ENCODE measurements at places on chromosomes 12 and 14.
A peak's percentile ranks its signal among the peaks of the same experiment; 100 is the strongest.

GRCh38 chr12:67593041-67593440, 55.5 kb upstream of the DYRK2 start:
- peak; percentile 65 for DNase-seq

- no peak for DNase-seq
Measured at GRCh38 chr12:5437589-5437988, 5.7 kb downstream of the NTF3 start.

DNA sequence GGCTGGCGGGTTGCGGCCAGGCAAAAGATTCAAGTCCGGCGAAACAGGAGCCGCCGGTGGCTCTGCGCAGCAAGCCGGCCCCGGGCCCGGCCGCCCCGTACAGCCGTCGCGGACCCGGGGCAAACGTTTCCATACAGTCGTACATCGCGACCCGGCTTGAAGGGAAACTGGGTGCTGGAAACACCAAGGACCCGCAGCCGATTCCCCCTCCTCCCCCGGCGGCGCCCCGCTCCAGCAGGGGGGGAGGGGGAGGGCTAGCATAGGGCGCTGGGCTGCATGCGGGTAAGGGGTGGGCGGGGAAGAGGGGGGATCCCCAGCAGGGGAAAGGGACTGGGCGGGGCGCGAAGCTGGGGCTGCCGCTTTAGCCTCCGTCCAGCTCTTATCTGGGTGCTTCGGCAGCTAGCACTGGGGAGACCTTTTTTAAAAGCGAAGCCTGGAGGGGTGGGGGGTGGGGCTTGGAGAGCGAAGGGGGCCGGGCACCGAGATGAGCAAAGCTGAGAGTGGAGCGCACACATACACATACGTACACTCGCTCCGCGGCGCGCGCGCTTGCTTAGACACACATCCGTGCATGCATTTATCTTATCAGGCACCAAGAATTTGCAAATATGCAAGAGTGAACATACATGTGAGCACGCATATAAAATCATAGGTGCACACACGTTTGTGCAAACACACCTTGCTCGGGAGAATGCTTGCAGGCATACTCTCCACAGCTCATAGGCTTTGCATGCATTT, 11.9 kb downstream of the RARG start:
- DNase-seq, result no peak

DNA sequence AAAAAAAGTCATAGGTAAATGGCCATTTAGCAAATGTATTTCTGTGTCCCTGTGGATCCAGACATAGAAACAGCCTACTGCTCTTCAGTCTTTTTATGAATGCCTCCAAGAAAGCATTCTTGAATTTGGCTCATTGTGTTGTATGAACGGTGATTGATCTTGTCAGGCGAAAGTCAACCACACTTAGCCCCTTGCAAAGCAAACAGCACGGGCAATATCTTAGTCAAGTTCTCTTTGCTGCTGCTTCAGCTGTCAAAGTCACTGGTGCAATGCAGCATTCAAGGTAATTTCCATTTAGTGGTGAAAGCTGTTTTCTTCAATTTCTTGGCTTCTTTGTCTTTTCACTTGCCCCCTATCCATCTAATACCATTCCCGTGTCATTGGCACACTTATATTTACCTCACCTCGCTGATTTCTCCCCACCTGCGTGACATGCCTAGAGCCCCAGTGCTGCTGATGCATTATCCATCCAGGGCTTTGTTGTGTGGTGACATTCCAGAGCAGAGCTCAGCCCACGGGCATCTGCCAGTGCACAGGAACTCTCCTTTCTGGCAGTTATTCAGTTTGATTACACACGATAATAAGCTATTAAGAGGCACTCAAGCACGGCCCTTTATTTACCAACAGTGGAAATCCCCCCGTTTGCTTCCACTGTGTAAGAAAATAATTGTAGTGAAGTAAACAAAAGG, 362.3 kb upstream of the NOVA1 start:
- no peak for DNase-seq

GRCh38 chr12:52372216-52373154, 5.2 kb upstream of the KRT85 start:
- peak; percentile 75 for DNase-seq
